Right hindlimb (tissue), 1 donor: ENCODE measurements at places on chromosomes 16 and 17.

DNA sequence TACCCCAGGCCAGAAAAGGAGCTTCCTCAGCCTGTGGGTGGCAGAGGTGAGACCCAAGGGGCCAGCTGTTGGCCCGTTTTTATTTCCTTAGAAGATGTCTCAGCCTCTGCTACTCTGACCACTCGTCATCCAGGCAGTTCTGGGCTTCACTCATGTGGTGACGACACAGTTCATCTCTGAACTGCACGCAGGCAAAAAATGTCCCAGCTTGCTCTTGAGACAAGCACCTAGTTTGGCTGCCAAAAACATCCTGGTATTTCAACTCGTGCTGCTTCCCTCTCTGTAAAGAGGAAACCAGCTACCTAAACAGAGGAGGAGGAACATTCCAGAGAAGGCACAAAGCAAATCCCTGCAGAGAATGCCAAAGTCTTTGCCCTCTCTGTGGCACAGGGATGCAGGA is 125.7 kb downstream of the XYLT1 start:
- DNase-seq, result peak; percentile 59

- no peak for DNase-seq
Observed at GRCh38 chr16:66451548-66451947, 24.5 kb downstream of the BEAN1 start.

DNA sequence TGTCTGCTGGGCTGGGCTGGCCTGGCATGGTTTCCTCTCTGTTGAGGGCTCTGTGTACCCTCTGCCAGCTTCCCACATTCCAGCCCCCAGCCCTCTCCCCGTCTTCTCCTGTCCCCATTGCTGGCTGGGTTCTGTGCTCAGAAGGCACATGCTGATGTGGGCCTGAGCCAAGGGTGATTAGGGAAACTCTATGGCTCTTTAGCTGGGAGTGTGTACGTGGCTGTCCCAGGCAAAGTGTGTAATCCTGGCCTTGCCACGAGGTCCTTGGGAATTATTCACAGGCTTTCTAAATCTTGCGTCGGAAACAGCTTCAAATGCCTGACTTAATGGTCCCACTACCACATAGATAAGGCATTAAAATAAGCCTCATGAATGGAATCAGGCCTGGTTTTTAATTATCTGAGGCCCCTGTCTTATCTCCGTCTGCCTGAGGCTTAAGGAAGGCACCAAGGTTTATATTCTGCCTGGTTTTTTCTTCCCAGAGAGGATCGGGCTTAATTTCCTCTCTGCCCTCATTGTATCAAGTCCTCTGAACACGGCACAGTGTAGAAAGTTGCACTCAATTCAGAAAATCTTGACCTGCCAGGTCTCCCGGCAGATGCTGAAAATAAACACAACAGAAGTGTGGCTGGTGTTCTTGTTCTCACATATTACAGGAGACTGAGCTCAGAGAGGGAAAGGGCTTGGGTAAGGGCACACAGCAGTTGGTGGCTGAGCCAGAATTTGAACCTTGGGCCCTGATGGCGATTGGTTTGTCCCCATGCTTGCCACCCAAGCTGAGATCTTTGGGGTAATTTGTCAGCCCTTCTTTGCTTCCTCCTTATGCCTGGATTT is 52.9 kb upstream of the LGALS9 start:
- peak; percentile 69 for DNase-seq

GRCh38 chr16:67393111-67393787 is at the start of gene TPPP3:
Gene TPPP3, minus strand, starts transcription at chr16:67393498. Its CDS starts 2,387 bp downstream, at chr16:67391111.
- peak; percentile 94 for DNase-seq

GRCh38 chr17:66920435-66920834 is 44.1 kb upstream of the CACNG4 start:
- DNase-seq, result no peak
